Caco-2 (cell line): ENCODE measurements at places on chromosomes 7 and 10. TPM values are rescaled to one million over a fixed set of nuclear protein-coding genes. Genes with fewer than 3 reads are reported as not detected.
A peak's percentile ranks its signal among the peaks of the same experiment; 100 is the strongest.

The PHYH gene
- total RNA-seq: 49.6 and 52.3 TPM in 2 replicates

The SEMA3D gene
- total RNA-seq: 0.61 and 0.84 TPM in 2 replicates

The HPS1 gene
- total RNA-seq: 39.9 and 51.9 TPM in 2 replicates

The PRDX3 gene
- total RNA-seq: 213 and 216 TPM in 2 replicates

DNA sequence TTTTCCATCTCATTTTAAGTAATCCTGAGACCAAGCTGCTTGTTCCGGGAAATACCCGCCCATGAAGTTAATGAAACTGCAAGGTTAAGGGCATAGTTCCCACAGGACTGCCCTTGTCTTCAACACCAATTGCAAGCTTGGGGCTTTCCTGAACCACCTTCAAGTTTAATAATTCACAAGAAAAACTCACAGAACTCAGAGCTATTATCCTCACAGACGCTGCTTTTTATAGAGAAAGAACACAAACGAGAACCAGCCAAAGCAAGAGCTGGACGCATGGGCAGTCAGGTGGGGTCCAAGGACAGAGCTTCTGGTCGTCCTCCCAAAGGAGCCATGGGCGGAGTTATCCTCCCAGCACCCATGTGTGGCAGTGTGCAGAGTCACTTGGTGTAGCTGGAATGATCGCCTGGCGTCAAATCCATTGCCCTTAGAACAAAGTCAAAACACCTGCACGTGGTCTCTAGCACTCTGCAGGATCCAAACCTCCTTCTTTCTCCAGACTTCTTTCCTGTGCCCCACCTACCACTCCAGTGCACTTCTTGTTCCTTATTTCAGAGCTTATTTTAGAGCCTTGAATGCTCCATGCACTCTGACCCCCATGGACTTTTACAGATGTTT is 56.7 kb downstream of the SNX10 start:
- H3K27me3 ChIP-seq: no peaks in the 10 kb centered on the region
- H3K27ac ChIP-seq: no peak overlapping the region
- no peaks in the 10 kb centered on the region for H3K36me3 ChIP-seq
- no peak overlapping the region for H3K4me3 ChIP-seq

The PAX4 gene
- total RNA-seq: not detected in 2 replicates

DNA sequence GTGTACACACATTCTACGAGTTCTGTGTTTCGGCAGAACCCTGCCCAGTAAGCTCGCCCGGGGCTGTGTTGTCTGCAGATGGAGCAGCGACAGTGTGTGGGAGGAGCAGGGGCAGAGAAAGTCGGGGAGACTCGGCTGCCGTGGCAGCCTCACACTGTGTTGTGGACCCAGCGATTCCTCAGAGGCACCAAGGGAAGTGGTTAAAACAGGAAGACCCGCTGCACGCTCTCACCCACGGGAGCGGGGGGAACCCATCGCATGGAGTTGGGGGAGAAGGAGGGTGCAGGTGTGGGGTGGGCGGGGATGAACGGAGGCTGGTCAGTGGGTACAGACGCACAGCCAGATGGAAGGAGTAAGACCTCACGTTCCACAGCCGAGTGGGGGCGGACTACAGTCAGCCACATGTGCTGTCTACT is 250.2 kb downstream of the ELFN1 start:
- no peak overlapping the region for H3K27ac ChIP-seq
- H3K36me3 ChIP-seq: no peaks in the 10 kb centered on the region; the same call in none of the 2 replicates
- H3K4me3 ChIP-seq: no peak overlapping the region
- DNase-seq: no peak

The NRG3 gene
- total RNA-seq: 0.66 and 1.1 TPM in 2 replicates

DNA sequence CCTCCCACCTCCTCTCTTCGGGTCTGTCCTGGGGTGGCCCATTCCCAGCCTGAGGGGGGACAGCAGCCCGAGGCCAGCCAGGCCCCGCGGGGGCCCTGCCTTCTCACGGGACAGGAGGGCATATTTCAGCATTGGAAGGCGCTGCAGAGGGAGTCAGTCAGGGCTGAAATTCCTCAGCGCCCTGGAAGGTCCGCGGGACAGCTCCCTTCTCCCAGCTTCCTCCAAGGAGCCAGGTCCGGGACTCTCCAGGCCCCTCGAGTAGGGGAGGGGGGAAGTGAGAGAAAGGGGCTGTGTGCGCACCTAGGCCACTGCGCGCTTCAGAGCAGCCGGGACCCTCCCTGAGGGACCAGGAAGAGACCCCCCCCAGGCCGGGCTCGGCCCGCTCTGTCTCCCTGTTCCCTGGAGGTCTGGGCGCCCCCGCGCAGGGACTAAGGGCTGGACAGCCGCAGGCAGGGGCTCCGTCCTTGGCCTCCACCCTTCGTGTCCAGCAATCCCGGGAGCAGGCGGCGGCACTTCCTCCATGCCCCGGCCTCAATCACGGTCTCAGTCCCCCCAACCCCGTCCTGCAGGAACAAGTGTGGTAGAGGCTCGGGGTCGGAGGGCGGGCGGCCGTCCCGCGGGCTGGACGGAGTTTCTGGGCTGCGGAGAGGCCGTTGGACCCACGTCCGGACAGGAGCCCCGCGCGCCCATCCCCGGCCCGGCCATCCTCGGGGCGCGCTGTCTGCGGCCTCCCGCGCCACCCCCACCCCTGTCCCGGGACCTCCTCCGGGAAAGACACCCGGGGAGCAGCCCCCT is 6.0 kb upstream of the ELFN1 start:
- H3K27me3 ChIP-seq: peaks cover 3% of the 10 kb centered on the region
- H3K4me3 ChIP-seq: 0 out of 2 replicates have a peak overlapping the region, but pooled peaks have one; percentile 11
- H3K36me3 ChIP-seq: no peaks in the 10 kb centered on the region
- peaks cover 28% of the 10 kb centered on the region for H3K4me1 ChIP-seq

DNA sequence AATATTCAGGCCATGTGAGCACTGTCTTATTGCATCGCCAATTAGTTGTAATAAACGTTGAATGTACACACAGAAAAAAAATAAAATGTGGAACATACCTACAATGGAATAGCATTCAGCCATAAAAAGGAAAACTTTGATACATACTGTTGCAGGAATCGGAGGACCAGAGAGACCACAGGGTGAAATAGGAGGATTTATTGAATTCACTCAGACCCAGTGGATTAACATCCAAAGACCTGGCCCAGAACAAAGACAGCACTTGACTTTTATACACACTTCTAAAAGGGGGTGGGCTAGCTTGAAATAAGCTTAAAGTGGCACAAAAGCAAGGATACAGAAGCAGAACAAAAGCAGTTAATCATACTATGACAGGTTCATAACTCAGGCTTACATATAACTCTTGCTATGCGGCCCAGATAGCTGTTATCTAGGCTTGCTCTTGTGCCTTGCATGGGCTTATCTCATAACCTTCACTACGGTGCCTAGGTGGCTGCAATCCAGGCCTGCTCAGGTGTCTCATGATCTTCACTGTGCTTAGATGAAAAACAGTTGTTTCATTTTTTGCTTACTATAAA is 292.2 kb upstream of the TAC1 start:
- no peak overlapping the region for H3K4me3 ChIP-seq
- H3K4me1 ChIP-seq: no peaks in the 10 kb centered on the region
- no peak for DNase-seq
- H3K27ac ChIP-seq: no peak overlapping the region
- no peaks in the 10 kb centered on the region for H3K27me3 ChIP-seq

DNA sequence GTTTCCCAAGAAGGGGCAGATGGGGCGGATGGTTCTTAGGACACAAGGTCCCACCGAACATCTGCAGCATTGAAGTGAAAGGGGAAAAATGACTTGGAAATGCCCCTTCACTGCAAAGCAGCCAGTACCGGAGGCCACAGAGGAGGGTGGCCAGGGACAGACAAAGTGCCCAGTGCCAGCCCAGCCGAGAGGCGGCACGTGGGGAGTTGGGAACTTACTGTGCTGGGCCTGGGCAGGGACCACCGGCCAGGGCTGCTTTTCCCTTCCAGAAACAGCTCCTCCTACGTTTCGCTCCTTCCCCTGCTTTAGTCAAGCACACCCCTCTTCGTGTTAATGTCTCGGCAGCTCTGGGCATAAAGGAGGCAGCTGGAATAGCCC is 129.2 kb downstream of the TNS3 start:
- DNase-seq: no peak
- H3K27ac ChIP-seq: no peak overlapping the region
- peaks cover 1% of the 10 kb centered on the region; the same call in 1 of the 2 replicates for H3K36me3 ChIP-seq
- H3K4me3 ChIP-seq: no peak overlapping the region
- H3K27me3 ChIP-seq: no peaks in the 10 kb centered on the region
- peaks cover 3% of the 10 kb centered on the region; the same call in 1 of the 2 replicates for H3K4me1 ChIP-seq

DNA sequence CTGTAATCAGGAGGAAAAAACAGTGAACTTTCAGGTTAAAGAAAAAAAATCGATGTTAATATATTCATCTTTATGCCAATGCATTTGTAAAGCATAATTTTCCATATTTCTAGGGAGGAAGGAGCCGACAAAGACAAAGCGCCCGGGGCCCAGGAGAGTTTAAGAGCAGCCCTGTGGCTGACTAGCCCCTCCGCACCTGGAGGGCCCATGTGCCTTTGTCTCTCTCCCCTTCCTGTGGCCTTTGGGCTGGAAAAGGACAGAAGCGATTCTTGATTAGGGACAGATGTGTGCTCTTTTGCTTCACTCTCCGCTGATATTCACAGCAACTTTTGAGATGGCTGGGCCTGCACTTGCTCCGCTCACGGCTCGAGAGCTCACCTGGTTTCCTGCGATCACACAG is 23.1 kb downstream of the DDC start:
- no peak for DNase-seq
- no peak overlapping the region for H3K27ac ChIP-seq

- H3K27me3 ChIP-seq: no peaks in the 10 kb centered on the region
- H3K4me1 ChIP-seq: no peaks in the 10 kb centered on the region
- H3K27ac ChIP-seq: no peak overlapping the region
- DNase-seq: no peak
- no peak overlapping the region for H3K4me3 ChIP-seq
- H3K36me3 ChIP-seq: no peaks in the 10 kb centered on the region
These were observed 24.4 kb upstream of the PPIF start for GRCh38 chr10:79322616-79323543.

DNA sequence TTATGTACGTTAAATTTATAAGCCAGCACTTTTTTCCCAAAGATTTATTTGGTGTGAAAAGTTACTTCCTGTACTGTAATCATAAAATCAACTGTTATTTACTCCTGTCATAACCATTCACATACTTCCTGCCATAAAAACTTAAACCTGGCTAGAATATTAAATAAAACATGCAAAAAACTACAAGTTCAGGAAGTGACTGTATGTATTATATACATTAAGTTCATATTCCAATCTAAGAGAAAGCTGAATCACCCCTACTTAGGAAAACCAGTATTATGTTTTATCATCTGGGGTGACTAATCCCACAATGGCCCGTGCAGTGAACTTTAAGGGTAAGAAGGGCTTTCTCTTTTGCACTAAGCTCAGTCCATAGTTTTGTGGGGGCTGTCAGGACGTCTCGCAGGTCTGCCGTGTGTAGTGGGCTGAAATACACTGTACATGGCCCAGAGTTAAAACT is 183.7 kb upstream of the KLF14 start:
- peaks cover 50% of the 10 kb centered on the region for H3K4me1 ChIP-seq
- H3K27ac ChIP-seq: no peak overlapping the region
- H3K36me3 ChIP-seq: no peaks in the 10 kb centered on the region
- no peak overlapping the region for H3K4me3 ChIP-seq
- no peak for DNase-seq
- H3K27me3 ChIP-seq: no peaks in the 10 kb centered on the region

The KCNK18 gene
- not detected in 2 replicates for total RNA-seq

GRCh38 chr10:132846631-132847415 is 60.9 kb upstream of the NKX6-2 start:
- no peak for DNase-seq
- no peak overlapping the region for H3K4me3 ChIP-seq
- no peaks in the 10 kb centered on the region for H3K36me3 ChIP-seq
- H3K27me3 ChIP-seq: no peaks in the 10 kb centered on the region
- peaks cover 12% of the 10 kb centered on the region; the same call in 1 of the 2 replicates for H3K4me1 ChIP-seq

GRCh38 chr7:43692582-43693373 is 36.5 kb downstream of the COA1 start:
- no peak for DNase-seq
- no peak overlapping the region for H3K27ac ChIP-seq
- H3K4me1 ChIP-seq: 0 out of 2 replicates have a peak, but pooled peaks cover 9% of the 10 kb centered on the region

The FOXI2 gene
- total RNA-seq: not detected in 2 replicates

The ZNF488 gene
- total RNA-seq: 5.6 and 8.7 TPM in 2 replicates

The FAM53B gene
- 13.6 and 13.7 TPM in 2 replicates for total RNA-seq

DNA sequence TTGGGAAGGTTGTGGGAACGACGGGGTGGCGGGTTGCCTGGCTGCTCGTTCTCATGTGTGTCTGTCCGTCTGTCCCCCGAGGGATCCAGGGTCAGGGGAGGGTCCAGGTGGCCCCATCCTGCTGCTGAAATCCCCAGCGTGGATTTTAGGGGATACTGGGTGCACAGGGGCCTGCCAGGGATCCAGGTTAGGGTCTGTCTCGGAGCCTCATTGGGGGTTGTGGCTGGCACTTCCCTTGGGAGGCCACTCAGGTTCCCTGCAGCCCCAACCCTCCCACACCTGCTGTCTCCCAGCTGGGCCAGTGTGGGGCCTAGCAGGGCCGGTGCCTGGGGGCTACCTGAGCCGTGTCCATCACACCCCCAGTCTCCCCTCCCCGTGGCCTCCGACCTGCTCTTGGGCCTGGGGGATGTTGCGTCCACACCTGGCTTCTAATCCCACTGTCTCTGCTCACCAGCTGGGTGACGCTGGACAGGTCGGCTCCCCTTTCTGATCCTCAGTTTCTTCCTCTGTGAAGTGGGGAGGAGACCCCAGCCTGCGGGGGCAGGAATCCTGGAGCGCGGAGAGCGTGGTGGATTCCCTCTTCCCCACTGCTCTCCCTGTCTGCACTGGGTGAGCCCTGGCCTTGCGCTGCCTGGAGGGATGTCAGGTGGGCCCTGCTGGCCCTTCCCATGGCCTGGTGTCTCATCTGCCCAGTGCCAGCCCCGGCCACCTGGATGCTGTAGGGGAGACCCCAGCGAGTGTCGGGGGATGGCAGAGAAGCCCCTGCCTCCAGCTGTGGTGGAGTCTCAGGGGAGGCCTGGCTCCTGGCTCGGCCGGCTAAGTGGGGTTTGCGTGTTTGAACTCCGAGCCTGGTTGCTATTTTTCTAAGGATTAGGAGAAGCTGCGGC is 81.6 kb downstream of the UNCX start:
- no peaks in the 10 kb centered on the region for H3K27me3 ChIP-seq
- no peak for DNase-seq
- no peaks in the 10 kb centered on the region for H3K36me3 ChIP-seq
- H3K4me1 ChIP-seq: no peaks in the 10 kb centered on the region

- H3K27ac ChIP-seq: no peak overlapping the region
- H3K4me1 ChIP-seq: no peaks in the 10 kb centered on the region
- H3K27me3 ChIP-seq: no peaks in the 10 kb centered on the region
- H3K36me3 ChIP-seq: no peaks in the 10 kb centered on the region; the same call in none of the 2 replicates
These were observed 135.4 kb downstream of the MYOF start for GRCh38 chr10:93346694-93347093.

The DNAJC12 gene
- total RNA-seq: 1.4 and 2.2 TPM in 2 replicates

- H3K27me3 ChIP-seq: no peaks in the 10 kb centered on the region
- H3K4me3 ChIP-seq: peak overlapping the region; percentile 98
- no peaks in the 10 kb centered on the region for H3K36me3 ChIP-seq
- H3K27ac ChIP-seq: no peak overlapping the region
- peak; percentile 31 for DNase-seq
These were observed 597 bp downstream of the SND1 start for GRCh38 chr7:127652333-127653248.

GRCh38 chr7:128035712-128036111 is 4.5 kb upstream of the LRRC4 start:
- H3K4me1 ChIP-seq: no peaks in the 10 kb centered on the region
- H3K27ac ChIP-seq: no peak overlapping the region
- no peaks in the 10 kb centered on the region; the same call in 1 of the 2 replicates for H3K36me3 ChIP-seq
- H3K27me3 ChIP-seq: no peaks in the 10 kb centered on the region
- peak; percentile 48 for DNase-seq
